Skeletal muscle tissue (tissue), 5 donors: ENCODE measurements at places on chromosomes 3 and 15. TPM values are rescaled to one million over a fixed set of nuclear protein-coding genes. Genes with fewer than 3 reads are reported as not detected.

VIPR1 gene
- total RNA-seq, result 1.6 TPM

AGTR1 gene
- 41.8 TPM for total RNA-seq

ZKSCAN7 gene
- total RNA-seq, result 15.7 TPM

SPINK8 gene
- not detected for total RNA-seq

CLEC3B gene
- 129 TPM for total RNA-seq

LRRK1 gene
- 3.7 TPM for total RNA-seq
